Anterior cingulate cortex (tissue), 58 donors: ENCODE measurements at places on chromosomes 7 and 10.

GRCh38 chr7:139180700-139181311 is 50.2 kb upstream of the UBN2 start:
- DNase-seq: no peak

DNA sequence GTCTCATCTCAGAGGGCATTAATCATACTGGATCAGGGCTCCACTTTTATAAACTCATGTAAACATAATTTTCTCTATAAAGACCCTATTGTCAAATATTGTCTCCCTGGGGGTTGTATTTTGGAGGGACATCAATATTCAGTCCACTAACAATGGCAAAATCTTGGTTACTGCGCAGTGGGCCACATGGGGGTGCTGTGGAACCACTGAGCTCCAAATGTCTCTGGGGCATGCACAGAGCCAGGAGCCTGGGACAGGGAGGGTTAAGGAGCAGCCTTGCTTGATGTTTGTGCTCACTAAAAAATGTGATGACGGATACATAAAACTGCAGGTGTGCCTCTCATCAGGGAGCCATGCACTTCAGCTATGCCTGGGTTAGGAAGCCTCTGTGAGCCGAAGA is 62.1 kb upstream of the PRSS58 start:
- peak; percentile 17 for DNase-seq

DNA sequence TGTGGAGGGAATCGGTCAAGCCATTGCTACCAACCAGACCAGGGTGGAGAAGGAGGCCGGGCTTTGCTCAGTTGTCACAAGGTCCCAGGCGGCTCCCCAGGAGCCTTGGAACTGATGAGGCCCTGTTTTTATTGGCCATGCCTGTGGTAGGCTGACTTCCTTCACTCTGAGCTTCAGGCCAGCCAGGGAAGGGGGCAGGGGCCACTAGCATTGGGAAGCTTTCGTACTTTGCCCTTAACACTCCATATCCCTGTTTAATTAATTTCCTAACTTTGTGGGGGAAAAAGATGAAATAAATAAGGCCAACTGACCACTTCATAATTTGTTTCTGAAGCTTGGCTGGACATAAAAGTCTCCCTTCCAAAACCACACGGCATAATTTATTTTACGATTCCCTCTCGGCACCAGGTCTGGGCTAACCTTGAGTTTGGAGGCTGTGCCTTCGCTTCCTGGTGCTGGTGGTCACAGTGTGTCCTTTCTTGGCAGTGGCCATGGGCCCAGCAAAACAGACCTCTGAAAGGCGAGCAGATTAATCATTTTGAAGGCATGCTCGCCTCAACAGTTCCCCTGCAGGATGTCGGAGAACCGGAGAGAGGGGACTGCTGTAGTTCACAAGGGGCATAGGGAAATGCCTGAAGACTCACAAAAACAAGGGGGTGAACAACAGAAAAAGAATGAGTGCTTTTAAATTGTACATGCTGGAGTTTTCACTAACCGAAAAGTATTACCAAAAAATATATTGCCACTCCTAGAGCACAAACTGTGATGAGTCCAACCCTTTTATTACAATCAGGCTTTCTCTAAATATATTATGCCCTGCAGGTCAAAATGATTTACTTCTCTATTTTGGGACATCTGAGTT is 966.0 kb downstream of the LRMDA start:
- no peak for DNase-seq

GRCh38 chr10:123945325-123945920 is 53.8 kb upstream of the CPXM2 start:
- no peak for DNase-seq

GRCh38 chr7:132240262-132240661 is 336.0 kb downstream of the PLXNA4 start:
- DNase-seq: no peak

- peak; percentile 65 for DNase-seq
Measured at GRCh38 chr10:60572511-60573194, 183.0 kb upstream of the ANK3 start.

DNA sequence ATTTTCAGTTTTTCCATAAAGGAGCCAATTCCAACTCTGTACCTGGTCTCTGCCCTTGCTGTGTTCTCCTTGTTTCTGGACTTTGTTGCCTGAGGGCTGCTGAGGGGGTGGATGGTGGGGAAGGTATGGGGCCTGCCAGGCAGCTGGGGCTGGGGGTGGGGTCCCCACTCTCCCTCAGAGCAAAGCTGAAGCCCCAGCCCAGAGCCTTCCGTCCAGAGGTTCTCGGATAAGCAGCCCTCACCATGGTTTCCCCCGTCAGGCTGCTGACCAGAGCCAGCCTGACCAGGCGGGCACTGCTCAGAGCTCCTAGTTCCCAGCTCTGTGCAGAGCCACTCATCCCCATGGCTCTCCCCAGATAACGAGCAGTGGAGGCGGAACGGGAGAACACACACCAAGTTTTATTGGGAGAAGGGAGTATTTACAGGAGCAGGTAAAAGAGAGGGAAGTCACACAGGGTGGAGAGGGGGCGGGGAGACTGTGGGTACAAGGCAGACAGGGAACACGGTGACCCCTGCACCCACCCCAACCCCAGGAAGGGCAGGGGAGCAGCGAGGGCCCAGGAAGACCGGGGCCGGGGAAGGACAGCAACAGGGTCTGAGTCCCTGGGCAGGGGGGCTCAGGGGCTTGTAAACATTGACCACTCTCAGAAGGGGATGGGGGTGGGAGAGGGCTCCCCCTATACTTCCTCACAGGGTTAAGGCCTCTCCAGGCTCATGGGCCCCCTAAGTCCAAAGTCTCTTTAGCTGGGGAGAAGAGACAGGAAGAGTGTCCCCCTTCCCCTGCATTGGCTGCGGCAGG is 5.8 kb downstream of the GNB2 start:
- no peak for DNase-seq

DNA sequence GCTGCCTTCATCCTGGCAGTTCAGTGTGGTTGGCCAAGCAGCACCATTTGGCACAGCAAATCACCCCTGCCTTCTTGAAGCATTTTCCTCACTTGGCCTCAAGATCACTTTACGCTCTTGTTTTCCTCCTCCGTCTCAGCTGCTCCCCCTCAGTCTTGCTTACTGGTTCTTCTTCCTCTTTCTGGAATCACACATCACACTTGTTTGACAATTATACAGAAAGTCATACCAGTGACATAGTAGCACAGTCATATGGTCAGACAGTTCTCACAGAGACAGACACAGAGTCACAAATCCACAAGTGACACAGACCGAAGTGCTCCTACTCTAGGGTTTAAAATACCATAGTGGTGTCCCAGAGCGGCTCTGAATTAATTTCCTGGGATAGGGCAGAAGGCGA is 43.8 kb upstream of the ARL4A start:
- no peak for DNase-seq

DNA sequence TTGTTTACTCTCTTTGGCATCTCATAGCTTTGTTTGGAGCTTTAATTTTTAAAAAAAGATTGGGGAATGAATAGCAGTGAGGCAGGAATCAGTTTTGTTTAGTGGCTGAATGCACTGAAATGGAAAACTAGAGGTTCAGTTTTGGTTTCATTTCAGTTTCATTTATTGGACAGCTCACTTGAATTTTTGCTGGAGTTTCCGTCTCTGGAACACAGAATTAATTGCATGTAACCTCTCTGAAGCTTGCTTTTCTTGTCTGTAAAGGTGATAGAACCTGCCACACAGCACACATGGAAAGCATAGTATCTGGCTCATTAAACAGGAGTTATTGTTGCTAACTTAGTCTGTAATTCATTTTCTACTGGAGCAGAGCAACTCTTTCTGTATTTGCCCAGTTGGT is 7.1 kb downstream of the GRM8 start:
- DNase-seq: no peak

DNA sequence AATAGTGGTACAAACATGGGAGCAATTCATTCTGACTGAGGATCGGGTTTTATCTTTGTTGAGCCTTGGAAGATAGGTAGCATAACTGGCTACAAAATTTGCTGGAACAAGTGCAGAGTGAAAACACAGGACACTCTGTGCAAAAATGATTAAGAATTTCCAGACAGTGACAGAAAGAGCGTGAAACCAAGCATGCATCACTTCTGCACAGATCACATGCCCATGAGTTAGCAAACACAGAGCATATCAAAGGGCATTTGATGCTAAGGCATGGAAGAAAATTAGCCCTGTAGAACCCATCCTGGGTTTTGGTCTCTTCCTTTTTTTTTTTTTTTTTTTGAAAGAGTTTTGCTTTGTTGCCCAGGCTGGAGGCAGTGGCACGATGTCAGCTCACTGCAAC is 28.3 kb downstream of the TECTB start:
- DNase-seq: no peak
